ENCODE measurements at places on chromosomes 7 and 10.
A peak's percentile ranks its signal among the peaks of the same experiment; 100 is the strongest.

GRCh38 chr10:70592746-70593512 is 9.6 kb downstream of the PRF1 start:
- no peak for DNase-seq

- DNase-seq, result no peak
These were observed 239.5 kb upstream of the PPP1R3A start for GRCh38 chr7:114158275-114158674.

- DNase-seq, result no peak
These were observed 461.0 kb downstream of the SUGCT start for GRCh38 chr7:40595832-40596231.

DNA sequence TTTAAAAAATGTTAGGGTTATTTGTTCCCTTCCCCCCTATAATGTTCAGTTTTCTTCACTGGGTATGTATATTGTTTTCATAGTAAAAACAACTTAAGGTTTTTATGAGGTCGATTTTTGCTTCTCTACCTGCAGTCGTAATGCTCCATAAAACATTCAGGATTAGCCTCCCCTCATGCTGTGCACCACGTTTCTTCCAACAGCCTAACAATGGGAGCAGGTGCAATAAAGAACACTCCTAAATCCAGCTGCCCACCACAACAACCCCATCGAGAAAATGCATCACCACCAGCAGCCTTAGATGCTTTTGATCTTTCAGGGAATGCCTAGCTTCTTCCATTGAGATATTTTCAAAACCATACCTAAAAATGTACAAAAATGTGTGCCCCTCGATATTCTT is 111.1 kb downstream of the ADAM12 start:
- no peak for DNase-seq

- no peak for DNase-seq
These were observed 57.3 kb upstream of the FGFR2 start for GRCh38 chr10:121655254-121656144.

DNA sequence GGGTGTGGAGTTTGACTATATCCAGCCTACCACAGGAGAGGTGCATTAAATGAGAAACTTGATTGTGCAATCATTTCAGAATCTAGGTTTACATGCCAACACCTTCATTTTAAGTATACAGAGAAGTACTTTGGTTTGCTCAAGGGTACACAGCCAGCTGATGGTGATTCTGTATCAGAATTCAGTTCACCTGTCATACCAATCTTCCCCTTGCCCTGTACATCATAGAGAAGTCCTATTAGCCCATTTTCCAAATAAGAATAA is 35.0 kb upstream of the PPP1R17 start:
- DNase-seq, result no peak

- DNase-seq, result no peak
These were observed 87.1 kb upstream of the AHR start for GRCh38 chr7:17211307-17211836.

DNA sequence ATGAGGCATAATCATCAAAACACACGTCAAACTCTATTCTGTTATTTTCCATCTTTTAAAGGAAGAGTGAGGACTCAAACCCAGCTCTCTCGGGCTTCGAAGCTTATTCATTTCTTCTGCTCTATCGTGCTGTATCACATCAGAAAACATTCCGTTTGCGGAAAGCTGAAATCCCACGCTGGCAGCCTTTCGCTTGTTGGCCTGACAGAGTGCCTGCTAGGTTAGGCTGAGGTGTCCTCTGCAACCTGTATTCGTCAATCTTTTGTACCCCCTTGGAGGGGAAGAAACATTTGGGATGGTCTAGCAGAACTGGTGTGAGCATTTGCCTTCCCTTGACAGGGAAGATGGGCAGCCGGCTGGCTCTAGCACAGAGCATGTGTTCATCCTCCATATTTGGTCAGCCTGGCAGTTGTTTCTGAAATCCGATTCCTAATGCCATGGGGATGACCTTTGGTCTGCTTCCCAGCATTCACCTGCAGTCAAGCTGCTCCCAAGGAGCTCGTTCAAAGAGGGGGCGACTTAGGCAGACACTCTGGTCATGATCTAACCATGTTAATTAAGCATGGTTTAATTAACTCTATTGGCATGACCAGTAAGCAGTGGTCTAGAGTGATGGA is 55.2 kb downstream of the TACC2 start:
- DNase-seq, result no peak

GRCh38 chr7:8921807-8922206 is 488.4 kb downstream of the NXPH1 start:
- no peak for DNase-seq

GRCh38 chr7:42107484-42108240 is 129.3 kb downstream of the GLI3 start:
- peak; percentile 94 for DNase-seq

DNA sequence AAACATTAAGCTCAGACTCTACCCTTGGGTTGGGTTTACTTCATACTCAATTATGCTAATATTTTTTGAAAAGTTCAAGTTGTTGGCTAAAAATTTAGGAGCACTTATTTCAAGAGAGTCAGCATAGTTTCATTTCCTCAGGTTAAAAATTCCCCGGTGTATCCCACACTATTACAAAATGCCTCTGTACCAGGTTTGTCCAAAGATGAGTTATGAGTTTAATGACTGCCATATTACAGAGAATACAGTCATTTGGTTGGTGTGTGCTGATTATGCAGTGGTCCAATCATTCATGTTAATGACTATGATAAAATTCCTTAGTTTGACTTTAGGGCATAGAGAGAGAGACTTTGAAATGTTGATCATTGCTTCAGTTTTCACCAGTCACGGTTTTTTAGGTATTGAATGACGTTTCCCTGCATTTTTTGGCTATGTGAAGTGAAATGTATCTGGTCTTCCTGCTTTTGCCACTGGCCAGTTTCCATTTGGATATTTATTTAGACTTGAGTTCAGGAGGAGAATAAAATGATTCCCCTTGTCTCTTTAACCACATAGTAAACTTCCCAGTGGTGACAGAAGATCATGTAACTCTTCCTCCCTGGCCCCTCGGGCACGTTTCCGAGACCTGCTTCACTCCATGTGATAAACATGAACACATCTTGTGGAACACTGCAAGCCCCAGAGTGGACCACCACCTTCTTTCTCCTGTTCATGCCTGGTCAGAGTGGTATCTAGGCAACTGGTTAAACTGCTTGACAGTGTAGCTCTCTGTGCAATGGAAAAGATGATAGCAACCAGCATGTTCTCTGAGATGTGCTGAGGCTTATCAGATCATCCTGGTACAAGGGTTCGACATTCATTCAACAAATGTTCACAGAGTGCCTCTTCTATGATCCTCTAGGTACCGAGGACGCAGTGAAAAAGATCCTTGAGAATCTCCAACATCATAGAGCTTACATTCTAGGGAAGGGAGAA is 153.6 kb downstream of the CACNB2 start:
- no peak for DNase-seq

DNA sequence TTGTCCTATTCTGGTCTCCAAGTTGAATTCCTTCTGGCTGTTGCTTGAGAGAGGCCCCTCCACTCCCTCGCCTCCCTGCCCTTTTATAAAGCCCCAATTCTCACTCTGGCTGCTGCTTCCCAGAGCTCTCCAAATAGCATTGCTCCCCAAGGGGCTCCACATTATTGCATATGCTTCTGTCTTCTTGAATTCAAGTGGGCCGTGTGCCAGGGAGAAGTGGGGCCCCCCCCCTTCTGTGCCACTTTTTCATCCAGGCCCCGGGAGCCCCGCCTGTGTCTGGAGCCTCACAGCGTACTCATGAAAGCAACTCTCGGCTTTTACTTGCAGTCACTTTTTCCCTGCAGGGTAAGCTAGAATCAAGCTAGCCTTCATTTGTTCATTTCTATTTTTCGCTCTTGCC is 265.1 kb downstream of the CCSER2 start:
- DNase-seq, result no peak

DNA sequence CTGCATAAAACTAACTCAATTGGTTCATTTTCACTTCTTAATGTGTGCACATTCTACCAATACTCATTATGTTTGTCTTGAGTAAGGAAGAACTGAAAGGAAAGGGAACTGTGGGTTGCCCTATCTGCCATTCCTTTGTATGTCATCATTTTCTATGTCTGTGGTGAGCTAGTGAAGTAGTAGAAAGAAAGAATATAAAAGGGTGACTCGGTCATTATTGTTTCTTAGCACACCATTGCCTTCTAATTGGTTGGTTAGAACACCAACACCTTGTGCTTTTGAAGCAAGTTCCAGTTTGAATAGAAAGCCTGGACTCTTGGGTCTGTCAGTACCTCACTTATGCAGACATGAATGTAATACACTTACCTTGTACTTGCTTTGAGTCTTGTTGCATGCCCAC is 64.3 kb upstream of the MDFIC start:
- no peak for DNase-seq

Data from AG08395 (cell line).